ENCODE measurements at places on chromosomes 2 and 18.

GRCh38 chr2:147255812-147256211, 589.0 kb upstream of the ACVR2A start:
- no peak for DNase-seq

DNA sequence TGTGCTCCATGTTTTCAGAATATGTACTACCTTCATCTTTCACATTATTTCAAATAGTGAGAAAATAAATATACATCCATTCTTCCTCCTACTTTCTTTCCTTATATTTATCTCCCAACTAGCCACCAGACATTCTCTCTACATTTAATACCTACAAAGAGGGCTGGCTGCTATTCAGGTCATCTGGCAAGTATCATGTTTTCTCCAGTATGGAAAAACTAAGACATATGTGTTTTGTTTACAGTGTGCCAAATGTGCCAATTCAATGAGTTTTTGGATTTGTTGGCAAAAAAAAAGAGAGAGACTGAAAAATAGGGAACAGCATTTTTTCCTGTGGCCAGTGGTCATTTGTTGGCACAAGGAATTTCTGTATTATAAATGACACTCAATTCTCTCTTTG, 1207.3 kb downstream of the DPP10 start:
- DNase-seq = no peak

DNA sequence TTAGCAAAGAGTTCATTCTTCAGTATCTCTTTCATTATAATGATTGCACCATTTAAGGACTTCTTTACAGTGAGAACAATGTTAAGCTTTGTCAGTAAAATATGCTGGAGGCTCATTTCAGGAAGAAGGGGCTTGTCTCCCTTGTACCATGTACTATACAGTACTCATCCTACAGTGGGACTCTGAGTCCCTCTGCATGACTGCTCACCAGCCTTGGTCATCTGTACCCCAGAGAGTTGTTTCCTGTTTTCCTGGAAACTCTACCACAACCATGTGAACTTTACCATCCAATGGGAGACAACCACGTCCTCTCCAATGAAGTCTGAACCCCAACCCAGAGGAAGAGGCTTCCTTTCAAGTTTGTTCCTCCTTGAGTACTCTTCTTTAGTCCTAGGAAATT, 1171.1 kb upstream of the CRIM1 start:
- no peak for DNase-seq

DNA sequence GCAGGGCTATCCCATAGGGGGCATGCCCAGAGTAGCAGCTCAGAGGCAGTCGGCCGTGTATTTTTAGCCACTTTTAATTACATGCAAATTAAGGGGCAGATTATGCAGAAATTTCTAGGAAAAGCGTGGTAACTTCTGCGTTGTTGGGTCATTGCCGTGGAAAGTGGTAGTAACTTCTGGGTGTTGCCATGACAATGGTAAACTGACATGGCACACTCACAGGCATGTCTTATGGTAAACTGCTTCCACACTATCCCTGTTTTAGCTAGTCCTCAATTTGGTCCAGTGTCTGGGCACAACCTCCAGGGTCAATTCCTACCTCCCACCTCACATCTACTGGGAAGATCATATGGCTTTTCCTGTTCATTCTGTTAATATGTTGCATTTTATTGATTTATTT, 428.9 kb upstream of the FANCL start:
- DNase-seq = no peak

DNA sequence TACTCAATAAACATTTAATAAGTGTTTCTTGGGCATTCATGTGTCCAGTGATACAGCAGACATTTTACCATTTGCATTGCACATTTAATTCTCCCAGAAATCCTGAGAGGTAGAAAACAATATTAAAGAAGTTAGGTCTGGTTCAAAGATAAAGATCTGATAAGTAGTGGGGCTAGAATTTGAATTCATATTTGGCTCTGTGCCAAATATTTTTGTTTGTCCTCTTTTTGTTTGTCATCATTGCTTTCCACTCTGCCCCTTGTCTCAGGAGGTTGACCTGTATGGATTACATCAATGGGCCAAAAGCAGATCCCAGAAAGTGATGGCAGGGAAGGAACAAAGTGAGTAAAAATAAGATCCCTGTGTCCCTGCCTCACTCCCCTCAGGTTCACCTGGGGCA, 441.9 kb upstream of the PKDCC start:
- DNase-seq = no peak

GRCh38 chr2:159584796-159585195, 31.6 kb downstream of the BAZ2B start:
- DNase-seq = no peak
